ENCODE measurements at places on chromosomes 1 and 21.

DNA sequence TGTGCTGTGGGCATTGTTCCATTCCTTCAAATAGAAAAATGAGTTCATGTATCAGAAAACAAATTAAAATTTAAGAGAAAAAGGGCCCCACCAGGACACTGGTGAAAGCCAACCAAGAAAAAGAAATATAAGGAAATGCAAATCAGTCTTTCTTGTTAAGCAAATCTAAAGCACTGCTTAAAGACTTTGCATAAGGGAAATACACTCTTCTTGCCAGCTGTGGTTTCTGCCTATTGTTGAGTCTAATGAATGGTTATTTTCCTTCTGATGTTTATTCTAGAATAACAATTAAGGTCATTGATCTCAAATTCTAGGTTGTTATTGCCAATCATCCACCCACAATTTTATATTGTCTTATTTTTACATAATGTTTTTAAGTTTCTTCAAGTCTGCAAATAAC, 158.6 kb upstream of the SNX7 start:
- DNase-seq: no peak

- DNase-seq: no peak
These were observed 9.0 kb upstream of the PRDX1 start for GRCh38 chr1:45530632-45531135.

DNA sequence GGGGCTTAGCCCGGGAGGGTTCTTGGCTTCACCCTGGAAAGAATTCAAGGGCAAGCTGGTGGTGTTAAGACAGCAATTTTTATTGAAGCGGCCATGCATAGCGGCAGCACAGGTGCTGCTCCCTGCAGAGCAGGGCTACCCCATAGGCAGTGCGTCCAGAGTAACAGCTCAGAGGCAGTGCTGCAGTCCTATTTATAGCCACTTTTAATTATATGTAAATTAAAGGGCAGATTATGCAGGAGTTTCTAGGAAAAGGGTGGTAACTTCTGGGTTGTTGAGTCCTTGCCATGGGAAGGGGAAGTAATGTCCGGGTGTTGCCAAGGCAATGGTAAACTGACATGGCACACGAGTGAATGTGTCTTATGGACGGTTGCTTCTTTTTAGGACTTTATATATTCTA, 57.0 kb downstream of the VPS26C start:
- no peak for DNase-seq

DNA sequence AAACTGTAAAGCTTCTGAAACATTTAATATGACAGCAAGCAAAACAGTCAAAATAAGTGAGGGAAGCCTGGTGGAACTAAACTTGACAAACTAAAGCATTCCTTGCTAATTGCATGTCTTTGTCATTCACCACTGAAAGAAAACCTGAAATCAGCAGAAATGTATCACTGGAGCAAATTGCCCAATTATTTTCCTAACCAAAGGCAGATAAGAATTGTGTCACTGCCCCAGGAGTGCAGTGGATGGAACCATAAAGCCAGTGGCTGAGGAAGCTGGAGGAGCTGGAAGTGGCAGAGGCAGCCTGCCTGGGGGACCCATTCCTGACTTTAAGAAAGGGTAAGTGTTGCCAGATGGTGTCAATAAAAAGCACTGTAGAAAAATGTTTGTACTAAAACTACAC, 2.7 kb upstream of the SLC30A10 start:
- no peak for DNase-seq

DNA sequence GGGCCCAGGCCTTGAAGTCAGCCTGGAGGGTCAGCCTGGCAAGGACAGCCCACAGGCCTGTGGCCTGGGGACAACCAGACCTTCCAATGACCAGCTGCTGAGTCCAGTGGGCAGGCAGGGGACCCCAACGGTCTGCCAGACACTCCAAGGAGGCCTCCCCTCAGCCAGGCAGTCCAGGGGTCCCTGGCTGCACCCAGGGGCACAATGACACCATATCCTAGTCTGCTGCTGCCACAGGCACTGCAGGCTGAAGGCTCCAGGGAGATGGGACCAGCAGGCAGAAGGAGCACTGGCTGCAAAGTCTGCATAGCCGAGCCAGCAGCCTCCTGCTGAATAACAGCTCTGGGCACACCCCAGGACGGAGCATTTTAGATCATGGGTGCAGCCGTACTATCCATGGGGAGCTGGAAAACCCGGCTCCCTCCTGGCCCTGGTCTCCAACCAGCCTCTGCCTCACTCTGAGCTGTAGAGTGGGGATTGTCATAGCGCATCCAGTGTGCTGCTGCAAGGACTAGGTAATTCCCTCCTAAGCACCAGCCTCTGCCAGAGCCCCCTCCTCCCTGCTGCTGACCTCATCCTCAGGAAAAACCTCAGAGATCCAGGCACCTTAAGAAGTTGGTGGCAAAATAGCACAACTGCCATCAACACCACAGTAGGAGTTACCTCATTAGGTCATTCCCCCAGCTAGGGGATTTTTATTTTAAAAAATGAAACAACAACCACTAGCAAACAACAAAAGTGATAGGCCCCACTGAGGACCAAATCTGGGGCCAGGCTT, 4.8 kb upstream of the LAPTM5 start:
- no peak for DNase-seq

DNA sequence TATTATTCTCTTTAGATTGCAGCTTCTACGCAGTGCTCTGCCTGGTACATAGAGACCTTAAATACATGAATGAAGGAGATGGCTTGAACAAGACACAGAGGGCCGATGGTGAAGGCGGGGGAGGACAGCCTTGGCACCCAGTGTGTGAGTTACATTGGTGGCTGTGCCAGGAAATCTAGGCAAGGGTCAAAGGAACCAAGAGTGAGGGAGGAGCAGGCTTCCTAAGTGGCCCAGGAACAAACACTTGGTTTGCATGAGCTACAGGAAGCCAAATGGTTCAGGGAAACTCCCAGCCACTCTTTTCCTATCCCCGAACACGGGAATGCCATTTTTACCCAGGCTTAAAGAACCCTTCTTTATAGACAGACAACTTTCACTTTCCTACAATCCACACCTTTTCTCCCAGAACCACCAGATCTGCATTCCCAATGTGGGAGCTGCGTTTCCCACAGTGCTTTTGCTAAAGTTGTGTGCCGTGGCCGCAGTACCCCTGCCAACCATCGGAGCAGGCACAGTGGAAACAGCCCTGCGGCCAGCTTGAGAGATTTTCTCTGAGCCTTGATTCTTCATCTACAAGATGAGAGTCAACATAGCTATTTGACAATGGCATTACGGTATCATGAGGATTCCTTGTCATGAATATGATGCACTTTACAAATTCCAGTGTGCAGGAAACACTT, 3.5 kb upstream of the CLEC20A start:
- DNase-seq: no peak

DNA sequence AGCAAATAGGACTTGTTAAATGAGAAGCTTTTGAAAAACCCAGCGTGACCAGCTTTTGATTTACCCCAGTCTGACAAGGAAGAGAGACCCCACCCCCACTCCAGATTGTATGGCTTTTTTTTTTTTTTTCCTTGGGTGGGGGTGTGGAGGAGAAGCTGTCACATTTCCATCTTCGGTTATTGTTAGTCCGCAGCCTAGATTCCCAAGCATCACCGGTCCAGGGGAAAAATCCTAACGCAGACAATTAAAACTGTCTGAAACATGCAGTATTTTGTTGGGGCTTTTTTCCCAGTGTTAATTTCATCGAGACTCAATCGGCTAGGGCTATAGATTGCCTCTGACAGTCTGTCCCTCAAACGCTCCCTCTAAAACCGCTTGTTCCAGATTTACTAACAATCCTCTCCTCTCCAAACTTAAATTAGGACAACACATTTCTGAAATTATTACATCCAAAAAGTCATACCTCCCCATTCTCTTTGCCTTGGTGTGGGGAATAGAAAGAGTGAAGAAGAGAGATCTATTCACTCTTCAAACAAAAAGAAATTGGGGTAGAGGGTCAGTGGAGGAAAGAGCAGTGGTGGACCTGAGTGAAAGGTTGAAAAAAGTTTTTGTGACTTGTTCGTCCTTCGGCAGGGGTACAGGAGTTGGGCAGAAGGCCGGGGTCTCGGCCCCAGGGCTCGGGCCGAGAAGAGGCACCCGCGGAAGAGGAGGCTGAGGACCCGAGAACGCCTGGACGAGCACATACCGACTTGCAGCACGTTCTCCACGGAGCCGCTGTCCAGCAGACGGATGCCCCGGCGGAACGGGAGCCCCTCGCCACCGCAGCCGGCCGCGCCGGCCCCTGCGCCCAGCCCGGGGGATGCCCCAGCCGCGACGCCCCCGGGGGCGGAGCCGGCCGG, 1.1 kb downstream of the ZSWIM5 start:
- DNase-seq: peak; percentile 51

DNA sequence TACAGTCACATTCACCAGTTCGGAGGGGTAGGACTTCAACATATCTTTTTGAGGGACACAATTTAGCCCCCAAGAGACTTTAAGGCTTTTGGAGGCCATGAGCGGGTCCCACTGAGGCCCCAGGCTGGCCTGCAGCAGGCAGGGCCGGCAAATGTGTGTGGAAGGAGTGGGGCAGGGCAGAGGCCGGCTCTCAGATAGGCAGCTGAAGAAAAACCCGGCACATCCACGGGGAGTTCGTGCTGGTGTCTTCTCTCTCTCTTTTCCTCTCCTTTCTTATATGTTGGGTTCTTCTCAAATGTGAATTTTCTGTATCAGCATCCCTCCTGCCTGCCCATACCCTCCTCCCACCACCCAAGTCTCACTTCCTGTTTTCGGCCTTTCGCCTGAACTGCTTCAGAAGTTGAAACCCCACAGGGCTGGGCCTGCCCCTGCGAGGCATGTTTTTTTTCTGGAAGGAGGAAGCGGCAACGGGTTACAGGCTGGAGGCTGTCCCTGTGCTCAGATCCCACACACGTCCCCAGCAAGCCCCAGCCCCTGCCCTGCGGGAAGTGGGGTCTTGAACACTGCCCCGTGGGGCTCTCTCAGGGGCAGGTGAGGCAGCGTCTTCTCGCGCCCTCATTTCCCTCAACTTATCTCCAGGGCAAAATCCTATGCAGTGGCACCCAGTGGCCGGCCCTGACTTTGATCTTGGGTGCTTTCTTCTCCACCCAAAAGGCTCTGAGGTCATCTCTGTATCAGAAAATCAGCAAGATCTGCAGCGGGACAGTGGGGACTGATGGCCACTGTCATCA, 9.7 kb upstream of the UMODL1 start:
- peak; percentile 34 for DNase-seq

- no peak for DNase-seq
These were observed 145.1 kb downstream of the KCNJ6 start for GRCh38 chr21:37771181-37771580.

- DNase-seq: no peak
These were observed 127.3 kb upstream of the APP start for GRCh38 chr21:26297851-26298250.

DNA sequence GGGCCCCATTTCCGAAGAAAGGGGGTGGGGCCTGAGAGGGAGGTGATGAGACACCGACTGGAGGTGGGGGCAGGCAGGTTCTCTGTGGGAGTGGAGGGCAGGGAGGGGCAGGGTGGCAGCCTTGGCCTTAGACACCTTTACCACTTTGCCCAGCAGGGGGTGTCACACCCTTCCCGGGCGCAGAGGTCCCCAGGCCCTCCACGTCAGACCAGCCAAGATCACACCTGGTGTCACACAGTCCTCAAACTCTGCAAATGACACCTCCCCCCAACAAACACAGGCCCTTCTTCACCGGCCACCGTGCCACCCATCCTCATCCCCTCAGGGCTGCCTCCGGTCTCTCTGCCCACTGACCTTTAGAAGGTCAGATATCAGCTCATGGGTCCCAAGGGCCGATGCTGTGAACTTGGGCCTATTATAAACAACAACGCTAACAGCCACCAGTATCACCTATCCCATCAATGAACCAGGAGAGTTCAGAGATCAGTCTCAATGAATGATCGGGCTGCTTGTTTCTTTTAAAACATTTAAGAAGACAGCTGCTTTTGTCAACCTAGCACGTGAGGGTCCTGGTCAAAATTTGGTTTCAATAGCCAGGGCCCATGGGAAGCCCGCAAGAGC, 103.9 kb downstream of the CASZ1 start:
- no peak for DNase-seq

DNA sequence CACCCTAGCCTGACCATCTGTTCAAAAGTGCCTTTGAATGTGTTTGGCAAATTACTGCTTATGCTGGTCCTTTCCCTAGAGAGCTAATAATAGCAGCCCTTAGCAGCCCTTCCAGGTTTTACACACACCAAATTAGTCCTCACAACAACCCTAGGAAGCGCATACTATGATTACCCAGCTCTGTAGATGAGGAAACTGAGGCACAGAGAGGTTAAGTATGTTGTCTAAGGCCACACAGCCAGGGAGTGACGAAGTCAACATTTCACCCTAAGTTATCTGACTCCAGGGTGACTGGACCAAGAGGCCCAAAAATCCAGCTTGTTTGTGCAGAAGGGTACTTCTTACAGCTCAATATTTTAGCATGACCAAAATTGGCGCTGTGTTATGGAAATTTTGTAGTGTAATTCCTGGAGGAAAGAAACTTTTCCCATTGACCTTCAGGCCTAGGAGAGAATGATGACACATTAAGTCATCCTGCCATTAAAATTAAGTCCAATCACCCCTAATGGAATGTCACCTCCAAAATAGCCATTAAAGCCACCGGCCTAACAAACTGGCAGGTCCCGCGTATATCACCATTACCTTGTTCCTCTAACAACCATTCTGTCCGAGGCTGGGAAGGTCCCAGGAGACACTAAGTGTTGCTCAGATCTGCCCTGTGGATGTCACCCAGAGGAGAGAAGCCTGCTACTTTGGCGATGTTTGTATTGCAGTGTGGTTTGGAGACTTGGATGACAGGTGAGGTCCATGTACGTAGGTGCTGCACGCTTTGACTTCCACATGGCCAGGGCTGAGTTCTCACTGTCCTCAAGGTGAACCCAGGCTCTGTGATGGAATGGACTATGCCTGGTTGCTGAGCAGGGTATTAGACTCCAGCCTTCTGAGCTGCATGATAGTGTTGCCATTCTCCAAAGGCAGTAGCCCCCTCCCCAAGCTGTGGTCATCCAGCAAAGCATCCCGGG, 258.3 kb downstream of the TOMM20 start:
- no peak for DNase-seq

- DNase-seq: no peak
These were observed 22.1 kb downstream of the CDA start for GRCh38 chr1:20610970-20611369.

DNA sequence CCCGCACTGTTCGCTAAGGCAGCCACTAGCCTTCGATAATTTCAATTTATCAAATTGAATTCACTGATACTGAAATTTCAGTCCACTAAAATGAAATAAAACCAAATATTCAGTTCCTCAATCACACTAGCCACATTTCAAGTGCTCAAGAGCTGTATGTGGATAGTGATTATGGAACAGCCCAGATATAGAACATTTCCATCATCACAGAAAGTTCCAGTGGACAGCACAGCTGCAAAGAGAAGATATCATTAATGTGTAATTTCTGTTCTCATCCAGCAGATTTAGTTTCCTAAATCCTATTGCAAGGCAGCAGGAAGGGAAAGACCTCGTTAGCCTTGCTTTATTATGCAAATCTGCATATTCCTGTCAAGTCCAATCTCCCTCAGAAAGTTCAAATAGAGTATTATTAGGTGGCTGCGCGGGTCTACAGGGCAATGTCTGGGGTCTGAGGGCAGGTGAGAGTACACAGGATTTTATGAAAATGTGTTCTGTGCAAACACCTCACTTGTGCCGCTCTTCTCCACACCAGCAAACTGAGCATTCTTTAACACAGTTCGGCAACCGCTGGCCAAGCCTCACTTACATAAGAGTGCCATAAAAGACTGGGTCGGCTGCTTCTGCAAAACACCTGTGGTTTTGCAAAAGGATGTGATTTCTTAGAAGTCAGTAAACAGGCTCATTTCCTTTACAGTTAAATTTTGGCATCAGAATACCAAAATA, 22.4 kb downstream of the CAPZB start:
- DNase-seq: no peak
